NCI-H526 (cell line): ENCODE measurements at places on chromosomes 1 and 21.

DNA sequence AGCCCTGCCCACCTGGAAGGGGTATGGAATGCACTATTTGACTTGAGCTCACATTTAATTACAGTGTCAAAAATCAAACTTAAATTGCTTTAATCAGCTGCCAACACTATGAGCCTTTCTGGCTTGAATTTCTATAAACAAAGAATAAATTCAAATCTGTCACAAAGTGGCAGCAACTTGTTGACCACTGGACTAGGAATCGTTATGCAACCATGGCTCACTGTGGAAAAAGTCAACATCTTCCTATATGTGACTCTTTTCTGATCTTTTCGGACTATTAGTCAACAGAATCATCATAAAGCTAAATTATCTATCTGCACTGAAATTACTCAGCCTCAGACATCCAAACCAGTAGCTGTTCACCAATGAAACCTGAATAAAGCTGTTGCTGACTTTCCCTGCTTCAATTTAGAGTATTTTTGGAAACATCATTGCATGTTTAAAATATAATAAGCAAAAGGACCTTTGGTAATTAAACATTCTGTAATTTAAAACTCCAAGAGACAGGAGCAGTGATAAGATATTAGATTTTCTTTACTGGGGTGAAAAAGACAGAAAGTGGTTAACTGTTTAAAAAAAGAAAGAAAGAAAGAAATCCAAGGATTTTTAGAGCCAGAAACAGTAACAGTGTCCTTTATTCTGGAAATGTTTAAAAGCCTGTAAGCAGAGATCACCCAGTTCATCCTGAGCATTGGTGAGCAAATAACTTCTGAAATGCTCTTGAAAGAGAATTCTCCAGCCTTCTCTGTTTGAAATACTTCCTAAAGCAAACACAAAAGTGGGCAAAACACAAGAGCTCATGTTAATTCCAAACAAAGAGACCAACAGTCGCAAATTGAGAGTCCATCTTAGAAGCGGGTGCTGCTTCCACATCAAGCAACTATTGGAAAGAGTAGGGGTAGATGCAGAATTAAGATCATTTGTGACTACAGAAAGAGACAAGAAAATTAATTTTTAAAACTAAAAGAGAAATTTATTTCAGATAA is 26.2 kb upstream of the ERG start:
- no peak for DNase-seq

GRCh38 chr1:214154596-214155292 is 126.2 kb upstream of the SMYD2 start:
- no peak for DNase-seq

- no peak for DNase-seq
Measured at GRCh38 chr1:205800427-205800826, 12.6 kb downstream of the SLC41A1 start.

- peak; percentile 59 for DNase-seq
Measured at GRCh38 chr1:77900687-77901293, 12.4 kb downstream of the NEXN start.

DNA sequence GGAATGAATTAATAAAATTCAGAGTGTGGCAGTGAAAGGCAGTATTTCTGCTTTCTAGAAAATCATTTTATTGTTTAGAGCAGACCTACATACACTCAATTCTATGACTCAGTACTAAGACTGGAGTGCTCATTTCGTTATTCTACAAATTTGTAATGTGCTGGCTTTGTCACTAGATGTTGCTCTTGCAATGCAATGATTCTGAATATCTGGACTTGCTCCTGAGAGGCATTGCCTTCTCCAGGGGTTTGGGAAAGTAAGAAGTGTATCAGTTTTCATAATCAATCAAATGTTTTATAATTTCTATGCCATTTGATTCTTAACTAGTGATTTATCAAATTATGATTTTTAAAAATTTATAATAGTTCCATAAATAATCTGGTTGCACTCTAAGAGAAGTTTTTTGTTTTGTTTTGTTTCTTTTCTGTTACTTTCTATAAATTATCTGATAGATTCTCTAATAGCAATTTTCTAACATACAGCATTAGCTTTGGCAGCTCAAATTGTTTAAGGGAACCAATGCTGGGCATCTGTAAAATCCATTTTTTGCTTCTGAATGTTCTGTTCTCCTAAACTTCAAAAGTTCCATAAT is 280.5 kb upstream of the SGIP1 start:
- peak; percentile 73 for DNase-seq
